ENCODE measurements at places on chromosomes 2 and 18.
A peak's percentile ranks its signal among the peaks of the same experiment; 100 is the strongest.

DNA sequence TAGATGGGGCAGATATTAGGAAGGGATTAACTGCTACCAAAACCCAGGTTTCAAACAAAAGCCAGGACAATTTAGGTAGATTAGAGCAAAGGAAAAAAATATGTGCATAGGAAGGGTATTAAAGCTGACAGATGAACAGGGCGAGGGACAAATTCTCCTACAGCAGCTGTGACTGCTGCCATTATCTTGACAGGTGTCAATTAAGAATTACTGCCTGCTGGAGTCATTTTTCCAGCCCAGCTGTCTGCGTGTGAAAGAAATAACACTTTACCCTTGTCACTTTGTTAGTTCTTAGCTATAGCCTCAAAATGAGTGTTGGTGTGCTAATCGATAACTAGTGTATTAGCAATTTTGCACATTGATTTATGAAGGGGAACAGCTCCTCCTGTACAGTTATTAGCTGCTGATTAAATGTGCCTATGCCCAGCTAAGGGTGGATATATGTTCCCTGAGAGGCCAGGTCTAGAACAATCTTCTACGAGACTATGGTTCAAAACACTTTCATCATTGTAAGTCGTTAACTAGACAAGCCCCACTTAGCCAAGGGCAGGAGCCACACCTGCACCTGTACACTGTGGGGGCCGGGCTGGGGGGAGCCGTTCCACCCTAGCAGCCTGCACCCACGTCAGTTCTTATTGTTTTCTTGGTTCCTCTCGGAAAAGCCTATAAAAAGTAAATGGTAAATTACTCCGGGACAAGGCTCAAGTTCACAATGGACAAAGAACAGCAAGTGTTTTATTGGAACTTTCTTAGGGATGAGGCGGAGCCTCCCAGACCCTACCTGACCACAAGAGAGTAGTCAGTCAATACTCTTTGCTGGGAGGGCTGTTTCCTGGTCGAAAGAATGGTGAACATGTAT lies 7.7 kb downstream of the TSHZ1 start:
- no peak for DNase-seq

DNA sequence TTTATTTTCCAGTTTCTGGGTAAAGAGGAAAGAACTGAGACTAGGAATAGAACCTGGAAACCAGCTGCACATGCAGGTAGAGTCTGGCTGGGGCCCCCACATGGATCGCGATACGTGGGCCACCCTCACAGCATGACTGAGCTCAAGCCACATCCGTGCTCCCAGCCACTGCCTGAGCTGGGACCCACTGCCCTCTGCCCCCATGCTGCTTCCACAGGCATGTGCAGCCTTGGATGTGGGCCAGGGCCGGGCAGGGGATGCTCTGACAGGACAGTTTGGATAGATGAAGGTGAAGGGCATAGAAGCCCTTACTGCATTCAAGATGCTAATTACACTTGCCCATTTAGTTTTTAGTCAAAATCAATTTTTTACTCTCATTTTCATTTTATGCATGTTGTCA lies 321.2 kb downstream of the DCDC2C start:
- DNase-seq = no peak

- no peak for DNase-seq
Measured at GRCh38 chr18:76686737-76687231, 135.6 kb upstream of the ZNF236 start.

GRCh38 chr2:55970500-55970899 lies 46.9 kb upstream of the EFEMP1 start:
- no peak for DNase-seq

DNA sequence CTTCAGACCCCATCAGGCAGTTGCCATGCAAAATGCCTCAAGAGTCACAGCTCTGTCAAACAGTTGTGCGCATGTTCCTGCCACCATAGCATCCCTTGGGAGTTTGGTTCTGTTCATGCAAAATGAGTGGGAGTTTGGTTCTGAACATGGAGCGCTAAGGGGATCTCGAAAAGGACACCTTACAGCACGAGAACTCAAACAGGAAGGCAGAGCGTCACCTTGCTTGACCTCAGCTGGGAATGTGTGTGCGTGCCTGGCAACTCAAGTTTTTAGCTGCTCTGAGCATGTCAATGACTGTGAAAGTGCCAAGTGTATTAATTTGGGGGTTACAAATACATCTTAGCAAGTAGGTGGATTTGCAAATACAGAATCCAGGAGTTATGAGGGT lies 16.6 kb downstream of the MALL start:
- DNase-seq = no peak

GRCh38 chr18:3449512-3450011 lies 410 bp upstream of the TGIF1 start:
- peak; percentile 69 for DNase-seq

DNA sequence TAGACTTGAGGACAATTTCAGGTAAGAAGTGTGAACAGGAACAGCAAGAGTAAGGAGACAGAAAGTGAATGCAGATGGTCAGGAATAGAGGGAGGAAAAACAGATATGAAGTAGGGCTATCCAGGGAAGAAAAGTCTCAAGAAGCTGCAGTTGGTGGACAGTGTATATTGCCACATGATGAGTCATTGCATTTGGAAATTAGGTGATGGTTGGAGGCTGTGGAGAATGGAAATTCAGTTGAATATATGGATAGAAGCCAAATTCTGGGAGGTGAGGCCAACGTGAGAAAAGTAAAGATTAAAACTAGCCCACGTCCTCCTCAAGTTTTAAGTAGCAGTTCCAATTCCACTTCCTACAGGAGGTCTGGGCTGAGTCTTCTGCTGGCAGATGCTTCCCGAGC lies 158.4 kb downstream of the UBE2E3 start:
- DNase-seq = no peak

GRCh38 chr2:204657024-204657423 lies 111.7 kb downstream of the PARD3B start:
- DNase-seq = no peak

- DNase-seq = no peak
Measured at GRCh38 chr18:23087352-23087751, 47.9 kb upstream of the CABLES1 start.

DNA sequence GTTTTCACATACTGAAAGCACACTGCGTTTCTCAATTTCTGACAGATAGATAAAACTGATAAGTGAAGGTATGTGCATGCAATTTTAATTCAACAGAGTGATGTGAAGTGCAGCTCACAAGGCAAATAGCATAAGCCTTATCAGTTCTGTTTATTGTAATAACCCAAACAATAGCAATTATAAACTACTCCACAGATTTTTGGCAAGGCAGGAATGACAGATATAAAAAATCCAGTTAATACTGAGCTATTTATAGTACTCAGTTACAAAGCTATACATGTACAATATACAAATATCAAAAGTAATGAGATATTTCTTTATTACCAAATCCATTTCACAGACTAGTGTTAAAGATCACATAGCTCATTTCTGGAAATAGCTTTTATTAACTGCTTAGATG lies 210.9 kb upstream of the KLHL14 start:
- no peak for DNase-seq

DNA sequence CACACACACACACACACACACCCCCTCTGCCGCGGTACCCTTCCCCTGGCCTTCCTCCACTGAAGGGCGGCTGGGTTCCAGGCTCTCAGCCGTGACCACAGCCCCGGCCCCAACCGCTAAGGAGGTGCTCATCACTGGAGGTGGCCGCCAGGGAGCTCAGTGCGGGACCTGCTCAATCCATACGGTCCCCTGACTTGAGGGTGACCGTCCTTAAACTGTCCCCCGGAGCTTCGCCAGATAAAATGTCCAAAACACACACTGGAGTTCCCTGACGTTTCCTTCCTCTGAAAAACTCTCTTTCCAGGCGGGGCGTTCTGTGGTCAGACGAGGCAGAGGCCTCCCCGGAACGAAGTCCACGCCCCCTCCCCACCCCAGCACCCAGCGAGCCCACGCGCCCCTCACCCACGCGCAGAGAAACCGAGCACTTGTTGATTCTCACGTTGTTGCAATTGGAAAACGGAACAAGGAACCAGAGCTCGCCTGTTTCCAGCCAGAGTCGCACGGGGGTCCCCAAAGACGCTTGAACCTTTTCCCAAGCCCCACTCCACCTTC lies 1.4 kb downstream of the MBP start:
- DNase-seq = no peak

GRCh38 chr18:74497778-74498177 lies 1.6 kb downstream of the CNDP2 start:
- no peak for DNase-seq

DNA sequence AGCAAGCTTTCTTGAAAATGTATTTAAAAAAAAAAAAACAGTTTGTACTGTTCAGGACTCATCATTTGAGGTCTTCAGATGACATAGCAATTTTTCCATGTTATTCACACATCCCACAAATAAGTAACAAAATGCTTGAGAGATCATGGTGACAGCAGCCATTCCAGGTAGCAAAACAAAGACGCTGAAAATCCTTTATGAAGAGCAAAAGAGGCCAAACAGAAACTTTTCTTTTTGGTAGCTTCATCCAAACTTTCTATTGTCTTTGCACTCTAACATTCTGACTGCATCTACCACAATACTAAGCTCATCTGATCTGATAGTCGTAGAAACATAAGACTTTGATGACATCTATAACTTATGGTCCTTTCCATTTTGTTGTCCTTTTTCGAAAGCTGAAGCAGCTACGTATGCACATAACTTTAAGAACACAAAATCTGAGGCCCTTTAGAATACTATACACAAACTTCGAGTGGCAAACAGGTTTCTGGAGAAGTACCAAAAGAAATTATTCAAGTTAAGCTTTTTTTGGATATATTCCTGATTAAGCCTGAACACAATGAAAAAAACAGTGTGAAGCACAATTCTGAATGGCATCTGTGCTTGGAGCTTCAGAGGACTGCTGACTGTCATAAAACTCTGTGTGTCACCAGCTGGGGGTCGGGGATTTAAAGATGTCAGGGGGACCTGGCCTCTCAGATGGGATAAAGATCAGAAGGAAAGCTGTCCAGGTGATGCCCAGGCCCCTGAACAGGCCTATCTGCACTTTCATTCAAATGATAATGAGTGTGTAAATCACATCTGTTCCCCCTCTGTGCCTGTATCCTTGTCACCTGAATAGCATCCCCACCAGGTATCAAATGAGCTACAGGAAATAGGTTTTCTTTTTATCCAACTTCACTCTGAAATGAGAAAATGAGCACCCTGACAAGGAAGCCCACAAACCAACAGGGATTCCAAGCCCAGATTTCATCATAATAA lies 75.8 kb downstream of the ZEB2 start:
- no peak for DNase-seq

DNA sequence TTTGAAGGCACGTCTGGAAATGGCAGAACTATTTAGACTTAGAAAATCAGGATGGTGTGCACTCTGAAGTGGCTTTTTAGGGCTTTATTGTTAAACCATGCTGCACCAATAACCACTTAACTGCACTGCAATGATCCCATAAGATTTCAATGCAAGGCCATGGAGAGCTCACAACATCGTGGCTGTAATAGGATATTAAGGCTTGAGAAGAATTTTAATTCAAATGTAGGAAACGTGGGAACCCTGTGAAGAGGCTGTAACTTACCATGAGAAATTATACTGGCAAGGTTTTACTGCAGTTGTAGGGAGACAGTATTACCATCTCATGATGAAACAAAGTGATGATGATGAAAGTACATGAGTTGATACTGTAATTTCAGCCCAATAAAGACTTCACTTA lies 242.5 kb downstream of the AFF3 start:
- DNase-seq = no peak

GRCh38 chr2:186617771-186618170 lies 27.9 kb downstream of the ITGAV start:
- no peak for DNase-seq

- DNase-seq = no peak
Measured at GRCh38 chr2:13114391-13114790, 397.7 kb downstream of the TRIB2 start.

DNA sequence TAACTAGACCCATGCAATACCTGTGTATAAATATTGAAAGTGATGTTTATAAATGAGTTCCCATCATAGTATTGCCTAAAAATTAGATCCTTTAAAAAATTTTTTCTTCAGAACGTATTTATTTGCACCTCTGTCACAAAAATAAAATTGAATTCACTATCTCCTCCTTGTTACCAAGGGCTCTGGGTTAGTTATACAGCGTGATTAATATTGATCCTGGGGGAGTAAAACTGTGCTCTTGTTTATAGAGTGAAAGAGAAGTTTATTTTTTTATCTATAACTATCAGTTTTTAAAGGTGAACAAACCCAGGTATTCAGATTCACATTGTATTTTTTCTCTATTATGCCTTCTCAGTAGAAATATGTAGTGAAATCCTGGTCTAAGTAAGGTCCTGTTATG lies 458.5 kb downstream of the CPS1 start:
- no peak for DNase-seq

GRCh38 chr2:23564615-23564960 lies 179.6 kb downstream of the KLHL29 start:
- no peak for DNase-seq

Data from T follicular helper cell (primary cell).